ENCODE measurements at places on chromosomes 11 and 22. TPM values are rescaled to one million over a fixed set of nuclear protein-coding genes. Genes with fewer than 3 reads are reported as not detected.

The CARNS1 gene
- polyA plus RNA-seq: 10.9 TPM

The DGCR6 gene
- polyA plus RNA-seq: 12.2 TPM

The CACNA1I gene
- not detected for polyA plus RNA-seq

GRCh38 chr22:47371263-47372090 is 609.0 kb downstream of the TBC1D22A start:
- DNase-seq: no peak
- no peak overlapping the region for H3K4me3 ChIP-seq
- H3K27ac ChIP-seq: no peak overlapping the region
- H3K36me3 ChIP-seq: no peaks in the 10 kb centered on the region
- no peaks in the 10 kb centered on the region for H3K4me1 ChIP-seq

DNA sequence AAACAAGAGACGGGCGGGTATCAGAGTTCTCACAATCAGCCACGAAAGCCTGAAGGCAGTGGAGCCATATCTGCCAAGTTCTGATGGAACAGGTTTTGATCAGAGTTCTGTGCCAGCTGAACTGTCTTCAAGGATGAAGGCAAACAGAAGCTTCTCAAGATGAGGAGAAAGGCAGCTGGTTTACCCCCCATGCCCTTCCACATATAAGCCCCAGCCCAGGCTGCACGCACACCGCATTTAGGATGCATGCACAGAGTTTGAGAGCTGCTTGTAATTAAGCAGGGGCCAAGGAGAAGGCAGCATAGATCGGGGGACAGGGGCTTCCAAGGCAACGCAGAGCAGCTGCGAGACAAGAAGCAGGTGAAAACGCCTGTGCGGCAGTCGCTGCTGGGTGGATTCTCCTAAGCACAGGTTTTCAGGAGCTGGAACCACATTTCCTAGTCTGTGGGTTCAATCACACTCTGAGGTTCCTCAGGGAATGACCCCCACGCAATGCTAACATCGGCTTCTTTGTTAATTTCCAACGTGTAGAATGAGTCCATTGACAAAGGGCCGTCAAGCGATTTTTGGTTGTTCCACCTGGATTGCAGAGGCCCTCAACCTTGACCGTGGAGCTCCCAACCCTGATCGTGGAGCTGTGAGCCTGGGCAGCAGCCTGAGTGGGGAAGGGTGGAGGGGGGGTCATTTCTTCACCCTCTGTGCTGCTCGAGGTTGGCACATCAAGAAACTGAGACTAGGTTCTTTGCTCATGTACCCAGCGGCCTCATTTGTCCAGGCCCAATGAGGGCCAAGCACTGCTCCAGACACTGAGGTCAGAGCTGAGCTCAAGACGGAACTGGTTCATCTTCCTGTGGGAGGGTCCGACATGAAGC is 81.7 kb upstream of the SHISAL1 start:
- no peaks in the 10 kb centered on the region for H3K4me1 ChIP-seq
- H3K36me3 ChIP-seq: no peaks in the 10 kb centered on the region
- H3K4me3 ChIP-seq: no peak overlapping the region
- no peak for DNase-seq

All from heart right ventricle (tissue), 16 donors.